ENCODE measurements at places on chromosomes 13 and 19. TPM values are rescaled to one million over a fixed set of nuclear protein-coding genes. Genes with fewer than 3 reads are reported as not detected.

CD37 gene
- 3.4 TPM for total RNA-seq

CRTC1 gene
- total RNA-seq = 13.3 TPM

CD79A gene
- not detected for total RNA-seq

SPINT2 gene
- 60.0 TPM for total RNA-seq

CCDC169 gene
- 3.4 TPM for total RNA-seq

MEF2B gene
- total RNA-seq = not detected

CEACAM4 gene
- not detected for total RNA-seq

SH2D3A gene
- total RNA-seq = under 0.01 TPM

FAM174C gene
- 8.9 TPM for total RNA-seq

PLK5 gene
- 0.74 TPM for total RNA-seq

ATP1A3 gene
- total RNA-seq = 200 TPM

Data from temporal lobe (tissue), 4 donors.